Stimulated activated CD4-positive, alpha-beta T cell treated with anti-CD3 and anti-CD28 coated beads, Interleukin-1b, Interleukin-23, amount 100 ng/mL, for 24 hours (primary cell): ENCODE measurements at places on chromosomes 3 and 15.

- DNase-seq: no peak
Observed at GRCh38 chr3:69032142-69032541, 18.7 kb upstream of the EOGT start.

- no peak for DNase-seq
Observed at GRCh38 chr3:155202626-155203025, 90.9 kb downstream of the STRIT1 start.

DNA sequence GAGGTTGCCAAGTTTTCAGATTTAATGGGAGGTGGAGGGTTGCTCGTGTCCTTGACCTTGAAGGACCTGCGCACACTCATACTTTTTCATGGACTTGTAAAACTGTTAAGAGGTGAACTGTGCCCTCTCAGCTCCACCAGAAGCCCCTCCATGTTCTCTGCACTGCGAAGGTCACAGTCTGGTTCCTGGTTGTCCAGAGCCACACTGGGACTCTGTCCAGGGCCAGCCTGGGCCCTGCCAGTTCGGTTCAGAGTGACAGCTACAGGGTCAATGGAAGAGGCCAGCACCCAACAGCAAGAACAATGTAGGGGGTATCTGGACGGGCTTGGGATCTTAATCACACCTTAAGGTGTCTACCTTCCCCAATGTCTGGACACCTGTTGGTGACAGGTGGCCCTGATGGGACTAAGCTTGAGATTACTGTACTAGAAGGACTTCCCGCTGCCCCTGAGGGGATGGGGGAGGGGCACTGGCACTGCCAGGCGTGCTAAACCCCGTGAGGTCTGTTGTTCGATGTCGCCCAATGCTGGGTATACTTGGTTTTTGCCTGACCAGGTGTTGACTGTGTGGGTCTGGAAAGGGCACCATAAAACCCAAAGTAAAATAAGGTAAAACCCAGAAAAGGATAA is 34.7 kb downstream of the GRK7 start:
- DNase-seq: no peak

GRCh38 chr15:69298697-69299441 is at the start of gene PAQR5:
Gene PAQR5 (plus strand): TSS chr15:69298912. CDS start chr15:69360081, 61,169 bp downstream.
- no peak for DNase-seq

DNA sequence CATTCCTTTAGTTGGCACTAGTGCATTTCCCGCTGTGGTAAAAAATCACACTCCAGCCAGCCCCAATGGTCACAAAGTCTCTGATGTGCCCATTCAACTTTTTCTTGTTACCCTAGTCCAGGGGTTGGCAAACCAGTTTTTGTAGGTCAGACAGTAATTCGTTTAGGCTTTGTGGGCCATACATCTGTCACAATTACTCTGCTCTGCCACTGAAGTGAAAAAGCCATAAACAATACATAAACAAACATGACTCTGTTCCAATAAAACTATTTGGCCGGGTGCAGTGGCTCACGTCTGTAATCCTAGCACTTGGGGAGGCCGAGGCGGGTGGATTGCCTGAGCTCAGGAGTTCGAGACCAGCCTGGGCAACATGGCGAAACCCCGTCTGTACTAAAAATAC is 78.5 kb downstream of the POLR2M start:
- DNase-seq: no peak

DNA sequence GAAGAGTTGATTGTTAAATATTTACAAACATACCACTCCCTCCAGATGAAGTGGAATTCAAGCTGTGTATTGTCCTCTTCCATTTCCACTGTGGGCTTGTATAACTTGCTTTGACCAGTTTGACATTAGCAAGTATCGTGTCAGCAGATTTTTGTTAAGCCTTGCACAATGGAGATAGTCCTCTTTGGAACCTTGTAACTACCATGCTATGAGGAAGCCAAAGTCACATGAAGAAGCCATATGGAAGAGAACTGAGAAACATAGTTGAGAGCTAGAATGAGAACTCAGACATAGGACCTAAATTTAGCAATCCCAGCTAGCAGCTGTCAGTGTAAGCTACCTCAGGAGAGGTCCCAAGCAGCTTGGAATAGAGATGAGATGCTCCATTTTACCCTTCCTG is 889.2 kb downstream of the PDCD6IP start:
- no peak for DNase-seq

DNA sequence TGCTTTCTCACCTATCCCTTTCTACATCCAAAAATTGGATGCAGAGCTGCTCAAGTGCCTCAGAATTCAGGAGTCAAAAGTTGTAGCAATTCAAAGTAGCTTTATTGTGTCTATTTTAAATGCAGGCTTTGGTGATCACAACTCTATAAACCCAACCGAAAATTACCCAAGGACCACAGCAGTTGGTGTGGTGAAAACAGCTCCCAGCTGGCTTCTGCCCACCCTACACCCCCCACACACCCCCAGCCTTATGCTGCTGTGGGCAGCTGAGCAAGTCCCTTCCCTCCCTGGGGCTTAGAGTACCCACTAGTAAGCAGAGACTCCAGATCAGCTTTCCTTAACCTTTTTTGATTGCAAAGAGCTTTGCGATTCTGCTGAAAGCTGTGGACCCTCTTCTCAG is 5.8 kb upstream of the HES1 start:
- no peak for DNase-seq

DNA sequence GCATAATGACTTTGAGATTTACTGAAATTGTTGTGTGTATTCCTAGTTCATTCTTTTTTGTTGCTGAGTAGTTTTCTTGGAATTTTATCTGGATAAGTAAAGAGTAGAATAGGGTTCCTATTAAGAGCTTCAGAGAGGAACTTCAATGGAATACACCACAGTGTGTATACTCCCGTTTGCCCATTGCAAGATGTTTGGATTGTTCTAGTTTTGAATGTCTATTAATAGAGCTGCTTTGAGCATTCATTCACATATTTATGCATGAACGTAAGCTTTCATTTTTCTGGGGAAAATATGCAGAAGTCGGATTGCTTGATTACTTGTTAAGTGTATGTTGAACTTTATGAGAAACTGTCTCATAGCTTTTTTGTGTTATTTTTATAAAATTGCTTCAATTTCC is 580.5 kb downstream of the OTOL1 start:
- no peak for DNase-seq

DNA sequence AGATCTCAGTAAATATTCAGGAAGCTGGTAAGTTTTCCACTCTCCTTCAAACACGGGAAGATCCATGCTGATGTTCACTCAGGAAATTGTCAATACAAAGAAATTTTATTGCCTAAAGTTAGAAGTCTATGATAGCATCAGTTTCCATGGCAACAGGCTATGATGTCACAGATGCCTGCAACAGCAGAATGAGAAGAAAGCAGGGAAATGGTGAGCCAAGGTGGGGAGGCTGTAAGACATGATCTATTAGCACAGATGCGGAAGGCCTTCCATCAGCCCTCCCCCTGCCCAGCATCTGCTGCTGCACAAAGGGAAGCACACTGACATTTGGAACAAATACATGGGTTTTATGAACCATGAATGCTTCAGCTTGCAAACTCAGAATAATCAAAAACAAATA is 28.6 kb downstream of the EPHB1 start:
- no peak for DNase-seq

DNA sequence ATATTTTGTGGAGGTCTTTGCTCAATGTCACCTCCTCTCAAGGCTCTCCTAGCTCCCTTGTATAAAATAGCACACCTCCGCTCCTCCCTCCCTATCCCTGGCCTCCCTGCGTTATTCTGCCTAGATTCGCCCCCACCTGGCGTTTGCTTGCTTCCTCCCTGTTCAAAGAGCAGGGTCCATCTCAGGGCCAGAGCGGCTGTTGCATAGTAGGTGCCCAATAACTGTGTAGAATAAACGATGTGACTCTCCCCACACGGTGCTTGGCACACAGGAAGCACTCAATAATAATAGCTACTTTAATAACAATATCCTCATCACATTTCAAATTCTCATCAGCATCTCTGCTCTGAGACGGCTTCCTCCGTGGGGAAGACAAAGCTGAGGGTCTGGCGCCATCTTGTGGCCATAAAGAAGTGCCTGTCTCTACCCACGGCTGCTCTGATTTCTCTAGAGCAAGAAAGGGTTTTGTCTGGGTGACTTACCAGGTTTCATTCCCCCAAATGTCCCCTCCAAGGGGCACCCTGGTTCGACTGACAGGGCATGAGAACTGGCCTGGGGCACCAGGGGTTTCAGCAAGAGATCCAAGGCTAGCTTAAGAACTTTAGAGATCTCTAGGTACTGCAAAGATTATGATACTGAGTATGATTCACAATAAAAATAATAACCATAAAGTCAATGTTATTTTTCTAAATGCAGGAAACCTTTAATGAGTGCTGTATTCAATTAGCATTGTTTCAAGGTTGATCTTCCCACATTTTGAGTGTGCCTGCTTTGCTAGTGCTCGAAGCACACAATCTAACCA is 16.1 kb downstream of the CD276 start:
- peak; percentile 65 for DNase-seq

GRCh38 chr3:184315543-184315867 is 1.1 kb downstream of the EIF4G1 start:
- no peak for DNase-seq

GRCh38 chr15:58307313-58307961 is 124.4 kb upstream of the LIPC start:
- DNase-seq: no peak

DNA sequence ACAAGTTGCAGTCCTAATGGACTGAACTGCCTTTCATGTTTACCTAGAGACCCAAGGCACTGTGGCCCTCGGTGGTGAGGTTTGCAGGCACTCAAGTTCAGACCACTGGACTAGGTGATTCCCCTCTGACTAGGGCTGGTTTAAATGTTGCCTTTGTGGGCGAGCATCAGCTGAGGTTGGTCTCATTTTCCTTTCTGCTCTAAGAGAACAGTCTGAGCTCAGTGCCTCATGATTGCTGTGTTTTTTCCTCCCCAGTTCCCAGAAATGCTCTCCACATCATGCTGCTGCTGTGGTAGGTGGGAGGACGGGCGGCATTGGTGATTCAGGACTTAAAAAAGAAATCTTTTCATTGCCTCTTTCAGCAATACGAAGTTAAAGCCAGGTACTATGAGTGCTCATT is 237.2 kb downstream of the MBNL1 start:
- no peak for DNase-seq

- no peak for DNase-seq
Observed at GRCh38 chr3:174957551-174958001, 98.4 kb downstream of the NAALADL2 start.

GRCh38 chr3:192772240-192772894 is 45.0 kb upstream of the FGF12 start:
- DNase-seq: no peak

GRCh38 chr3:37392957-37393356 is 218.6 kb upstream of the LRRFIP2 start:
- DNase-seq: no peak

DNA sequence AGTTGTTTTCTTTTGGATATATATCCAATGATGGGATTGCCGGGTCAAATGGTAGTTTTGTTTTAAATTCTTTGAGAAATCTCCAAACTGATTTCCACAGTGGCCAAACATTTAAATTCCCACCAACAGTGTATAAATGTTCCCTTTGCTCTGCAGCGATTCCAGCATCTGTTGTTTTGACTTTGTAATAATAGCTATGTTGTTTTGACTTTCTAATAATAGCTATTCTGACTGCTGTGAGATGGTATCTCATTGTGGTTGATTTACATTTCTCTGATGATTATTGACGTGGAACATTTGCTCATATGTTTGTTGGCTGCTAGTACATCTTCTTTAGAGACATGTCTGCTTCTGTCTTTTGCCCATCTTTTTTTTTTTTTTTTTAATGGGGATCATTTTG is 332.2 kb upstream of the GBE1 start:
- DNase-seq: no peak

DNA sequence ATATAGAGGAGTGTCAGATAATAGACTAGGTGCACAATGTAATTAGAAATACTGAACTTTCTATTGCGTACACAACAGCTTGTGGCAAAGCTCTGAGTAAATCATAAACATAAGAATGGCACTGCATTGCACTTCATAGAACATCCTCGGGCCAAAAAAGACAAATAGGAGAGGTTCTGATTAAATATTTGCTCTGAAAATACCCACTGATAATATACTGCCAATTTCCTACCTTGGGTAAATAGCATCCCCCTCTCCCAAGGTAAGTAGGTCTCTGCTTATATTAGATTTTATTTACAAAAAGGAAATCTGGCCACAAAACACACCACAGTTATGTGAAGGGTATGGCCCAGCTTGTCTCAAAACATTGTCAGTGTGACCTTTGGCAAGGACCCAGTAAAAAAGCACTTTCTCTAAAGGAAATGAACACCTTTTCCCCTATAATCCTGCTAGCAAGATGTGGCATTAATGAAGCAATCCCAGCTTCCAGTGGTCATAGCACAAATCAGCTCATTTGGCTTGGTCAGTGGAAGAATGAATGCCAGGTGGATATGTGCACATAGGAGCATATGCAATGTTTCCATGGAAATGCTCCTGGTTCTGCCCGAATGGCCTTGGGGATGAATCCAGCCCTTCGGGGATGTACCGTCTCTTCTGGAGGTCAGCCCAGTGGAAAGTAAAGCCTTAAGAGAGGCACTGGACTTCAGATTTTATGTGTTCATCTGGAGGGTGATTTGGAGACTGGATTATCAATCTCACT is 315.9 kb downstream of the LSAMP start:
- no peak for DNase-seq

- DNase-seq: no peak
Observed at GRCh38 chr3:99332718-99333117, 305.7 kb upstream of the COL8A1 start.

DNA sequence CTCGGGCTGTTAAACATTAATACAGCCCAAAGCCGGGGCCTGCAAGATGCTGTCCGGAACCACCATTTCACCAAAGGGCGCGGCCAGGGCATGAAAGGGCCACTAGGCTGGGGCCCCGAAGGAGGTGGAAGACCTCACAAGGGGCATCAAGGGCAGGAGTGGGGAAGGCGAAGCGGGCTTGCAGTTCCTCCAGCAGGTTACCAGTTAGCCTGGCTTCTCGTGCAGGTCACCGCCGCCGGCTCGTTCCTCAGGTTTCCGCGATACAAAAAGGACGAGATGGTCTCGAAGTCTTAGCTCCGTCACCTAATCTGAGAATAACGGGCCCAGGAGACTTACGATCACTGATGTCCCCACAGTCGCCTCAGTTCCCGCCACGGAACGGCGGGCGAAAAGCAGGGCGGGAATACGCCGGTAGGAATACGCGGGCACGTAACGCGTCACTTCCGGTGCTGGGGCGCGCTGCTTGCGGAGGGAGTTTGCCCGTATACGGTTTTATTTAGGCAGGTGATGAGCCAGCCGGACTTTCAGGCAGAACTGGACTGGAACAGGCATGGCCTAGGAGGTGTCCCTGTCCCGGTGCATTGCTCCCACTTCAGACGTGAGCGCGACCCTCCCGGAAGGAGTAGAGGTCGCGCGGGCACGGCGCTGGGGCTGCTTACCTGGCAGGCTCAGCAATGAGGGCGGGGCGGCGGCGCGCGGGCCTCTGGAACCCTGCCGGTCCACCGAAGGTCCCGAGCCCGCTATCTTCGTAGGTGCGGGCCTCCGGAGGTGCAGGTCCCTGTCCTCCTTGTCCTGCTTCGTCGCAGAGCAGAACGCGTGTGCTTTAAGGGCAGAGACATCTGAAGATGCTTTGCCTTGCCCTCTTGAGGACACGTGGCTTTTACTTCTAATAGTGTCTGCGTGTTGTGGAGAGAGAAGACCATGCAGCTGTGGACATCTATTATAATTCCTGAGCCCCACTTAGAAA is at the start of gene RFC4:
TSS of gene RFC4 (minus strand) at position 394 of the 967 bp plus-strand sequence. CDS start 1,769 bp downstream, outside the sequence.
- peak; percentile 79 for DNase-seq

- DNase-seq: no peak
Observed at GRCh38 chr3:190546881-190547510, 33.1 kb downstream of the IL1RAP start.
